ENCODE measurements at places on chromosomes 6 and 20.

DNA sequence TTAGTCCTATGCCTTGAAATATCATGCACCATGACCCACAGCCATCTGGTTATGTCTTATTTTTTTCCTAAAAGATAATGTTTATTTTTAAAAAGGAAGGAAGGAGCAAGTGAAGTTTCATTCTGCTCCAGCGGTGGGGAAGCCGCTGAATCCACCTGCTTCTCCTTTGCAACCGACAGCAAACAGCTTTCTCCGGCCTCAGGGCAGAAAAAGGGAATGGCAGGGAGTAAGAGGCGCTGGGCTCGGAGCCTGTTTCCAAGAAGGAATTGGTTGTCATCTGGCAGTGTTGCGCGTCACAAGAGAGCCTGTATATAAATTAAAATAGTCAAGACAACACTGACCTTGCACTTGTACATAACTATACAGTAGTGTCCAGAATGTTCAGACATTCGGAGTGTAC, 14.2 kb downstream of the GFRA4 start:
- no peak for DNase-seq

DNA sequence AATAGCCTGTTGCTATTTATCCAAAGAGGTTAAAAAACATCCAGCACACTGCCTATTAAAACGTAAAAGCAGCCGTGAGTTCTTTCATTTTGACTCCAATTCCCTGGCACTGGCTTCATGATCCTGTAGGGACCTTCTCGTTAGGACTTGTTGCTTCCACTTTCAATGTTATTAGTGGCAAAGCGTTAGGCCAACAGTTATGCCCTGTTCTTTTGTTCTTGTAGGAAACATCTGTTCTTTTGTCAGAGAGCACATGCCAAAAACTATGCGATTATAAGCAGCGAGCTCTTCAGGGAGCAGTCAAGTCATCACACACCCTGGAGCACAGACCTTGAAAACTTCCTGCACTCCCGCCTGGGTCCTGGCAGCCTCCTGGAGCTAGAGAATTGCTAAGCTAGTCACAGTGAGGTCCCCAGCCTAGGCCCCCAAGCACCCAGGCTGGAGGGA, 609.5 kb upstream of the ARID1B start:
- no peak for DNase-seq

GRCh38 chr6:157019733-157020132, 242.6 kb downstream of the ARID1B start:
- peak; percentile 26 for DNase-seq

DNA sequence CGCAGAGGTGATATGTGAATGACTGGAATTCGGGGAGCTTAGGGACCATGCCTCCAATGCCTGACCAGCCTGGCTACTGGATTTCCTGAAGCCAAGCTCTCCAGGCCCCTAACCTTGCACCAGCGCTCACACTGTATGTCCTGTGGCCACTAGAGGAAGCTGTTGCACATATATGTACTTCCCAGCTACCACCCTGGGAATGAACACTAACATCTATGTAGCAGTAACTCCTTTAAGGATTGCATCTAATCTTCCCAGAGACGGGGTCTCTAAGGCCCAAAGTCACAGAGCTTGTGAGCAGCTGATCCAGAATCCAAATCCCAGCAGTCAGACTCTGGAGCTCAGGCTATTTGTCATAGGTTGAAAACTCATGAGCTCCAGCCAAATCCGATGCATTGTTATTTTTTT, 20.4 kb upstream of the BPIFB1 start:
- DNase-seq, result peak; percentile 78
